Fibroblast of skin of left quadriceps (primary cell): ENCODE measurements at places on chromosomes 16 and 17.

DNA sequence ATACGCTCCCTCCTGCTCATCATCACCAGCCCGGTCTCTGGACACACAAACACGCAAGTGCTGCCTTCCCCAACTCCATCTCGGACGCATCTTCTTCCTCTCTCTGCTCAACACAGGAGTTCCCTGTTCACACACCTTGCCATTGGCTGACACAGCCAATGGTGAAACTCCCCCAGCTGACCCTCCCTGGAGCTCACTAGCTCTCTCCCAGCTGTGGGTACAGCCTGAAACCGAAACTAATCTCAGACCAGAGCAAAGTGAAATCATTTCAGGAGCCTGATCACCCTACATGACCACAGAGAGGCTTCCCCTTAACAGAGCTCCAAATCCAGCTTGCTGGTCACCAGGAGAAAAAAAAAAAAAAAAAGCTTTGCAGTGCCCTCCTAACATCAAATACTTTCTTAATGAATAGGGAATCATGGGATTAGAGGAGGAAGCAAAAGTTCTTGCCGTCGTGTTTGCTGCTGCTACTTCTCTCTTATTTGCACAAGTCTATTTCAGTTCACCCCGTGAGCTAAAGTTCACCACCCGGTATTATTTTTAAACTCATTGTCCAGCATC lies 8.3 kb downstream of the CUEDC1 start:
- no peak for DNase-seq

GRCh38 chr17:40307740-40308239 lies 1.2 kb upstream of the RARA start:
- DNase-seq, result no peak

- no peak for DNase-seq
Observed at GRCh38 chr16:31107465-31107867, 720 bp upstream of the BCKDK start.

DNA sequence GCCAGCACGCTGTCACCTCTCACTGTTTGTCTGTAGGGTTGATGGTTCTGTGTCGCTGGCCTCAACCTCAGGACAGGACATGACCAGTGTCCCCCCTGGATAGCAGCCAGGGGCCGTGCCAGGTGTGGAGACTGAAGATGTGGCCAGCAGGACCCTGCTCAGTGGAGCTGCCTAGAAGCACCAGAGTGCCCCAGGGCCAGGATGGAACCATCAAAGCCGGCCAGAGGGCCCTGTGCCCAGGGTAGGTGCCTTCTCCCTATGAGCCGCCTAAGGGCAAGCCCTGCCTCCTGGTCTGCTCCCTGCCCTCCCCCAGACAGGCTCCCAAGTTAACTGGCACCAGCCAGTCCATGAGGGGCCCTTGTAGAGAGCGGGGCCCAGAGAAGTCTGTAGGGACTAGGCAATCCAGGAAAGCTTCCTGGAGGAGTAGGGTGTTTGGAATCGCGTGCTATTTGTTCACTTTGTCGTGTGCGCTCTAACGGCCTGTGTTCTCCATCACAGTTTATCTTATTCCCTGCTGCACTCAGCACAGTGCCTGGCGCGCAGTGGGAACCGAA lies 546 bp upstream of the NDUFB10 start:
- DNase-seq, result no peak

DNA sequence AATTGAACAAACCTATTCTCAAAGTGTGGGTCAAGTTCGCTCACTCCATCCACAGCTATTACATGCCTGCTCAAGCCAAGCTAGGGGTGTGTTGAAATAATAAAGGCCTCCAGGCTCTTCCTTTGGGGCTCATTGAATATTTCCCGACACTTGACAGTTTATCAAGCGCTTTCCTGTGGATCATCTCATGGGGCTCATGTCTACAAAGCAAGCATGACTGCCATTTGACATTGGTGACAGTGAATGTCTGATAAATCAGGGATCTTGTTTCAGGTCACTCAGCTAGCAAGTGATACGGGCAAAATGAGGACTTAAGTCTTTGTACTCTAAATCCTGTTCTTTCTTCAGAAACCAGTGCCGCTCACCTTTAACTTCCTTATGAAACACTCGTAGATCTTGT lies 542.6 kb downstream of the TOX3 start:
- no peak for DNase-seq

GRCh38 chr17:49469831-49470810 lies 25.0 kb upstream of the NGFR start:
- no peak for DNase-seq

DNA sequence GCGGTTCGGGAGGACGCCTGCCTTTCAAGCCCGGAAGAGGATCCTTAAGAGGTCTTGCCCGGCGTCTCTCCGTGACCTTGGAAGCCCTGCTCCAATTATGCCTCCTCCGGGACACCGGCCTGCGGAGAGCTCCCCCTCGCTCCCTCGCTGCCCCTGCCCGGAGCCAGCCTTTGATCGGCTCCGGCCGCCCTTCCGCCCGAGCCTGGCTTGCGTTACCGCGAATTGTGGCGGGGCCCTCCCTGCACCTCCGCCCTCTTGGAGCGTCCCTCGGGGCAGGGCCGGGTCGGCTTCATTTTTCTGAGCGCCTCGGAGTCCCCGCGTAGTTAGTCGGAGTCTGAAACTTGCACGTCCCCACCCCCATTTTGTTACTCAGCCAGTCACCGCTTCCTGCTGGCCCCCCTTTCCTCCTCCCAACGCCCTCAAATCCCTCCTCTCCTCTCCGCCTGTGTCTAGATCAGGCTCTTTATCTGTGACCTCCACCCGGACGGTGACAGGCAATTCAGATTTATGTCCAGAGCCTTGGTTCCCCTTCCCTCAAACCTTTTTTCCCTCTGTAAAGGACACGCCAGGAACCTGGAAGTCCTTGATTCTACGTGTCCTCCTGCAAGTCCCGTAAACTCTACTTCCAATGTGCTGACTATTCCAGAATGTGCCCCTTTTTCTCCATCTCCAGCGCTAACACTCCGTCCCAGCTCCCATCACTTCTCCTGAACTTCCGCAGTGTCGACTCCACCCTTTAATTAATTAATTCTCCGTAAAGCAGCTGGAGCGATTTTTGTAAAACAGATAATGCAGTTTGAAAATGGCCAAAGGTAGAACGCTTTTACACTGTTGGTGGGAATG lies 569 bp upstream of the RABEP2 start:
- DNase-seq, result peak; percentile 51

DNA sequence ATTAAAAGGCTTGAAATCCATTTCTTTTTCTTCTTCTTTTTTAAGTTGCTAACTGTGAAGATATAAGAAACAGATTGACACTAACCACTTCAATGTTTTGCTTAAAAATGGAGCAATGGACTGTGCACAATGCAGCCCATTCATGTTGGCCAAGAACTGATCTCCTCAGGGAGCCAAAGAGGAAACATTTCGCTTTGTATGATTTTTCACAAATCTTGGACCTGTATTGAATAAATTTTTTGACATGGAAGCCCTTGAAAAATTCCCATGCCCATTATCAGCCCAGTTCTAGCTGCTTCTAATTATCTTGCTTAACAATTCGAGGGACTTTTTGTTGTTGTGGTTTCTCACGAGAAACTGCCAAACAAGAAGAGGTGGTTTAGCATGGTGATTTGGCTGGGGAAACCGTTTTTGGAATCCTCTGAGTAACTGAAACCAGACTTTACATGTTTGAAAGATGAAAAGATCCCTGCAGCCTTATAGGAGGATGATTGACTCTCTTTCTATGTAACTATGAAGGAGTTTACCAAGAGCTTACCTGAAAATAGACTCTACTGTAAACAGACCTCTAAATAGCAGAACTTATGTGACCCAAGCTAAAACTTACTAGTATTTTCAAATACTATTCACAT lies 1389.4 kb upstream of the GOT2 start:
- DNase-seq, result peak; percentile 6

DNA sequence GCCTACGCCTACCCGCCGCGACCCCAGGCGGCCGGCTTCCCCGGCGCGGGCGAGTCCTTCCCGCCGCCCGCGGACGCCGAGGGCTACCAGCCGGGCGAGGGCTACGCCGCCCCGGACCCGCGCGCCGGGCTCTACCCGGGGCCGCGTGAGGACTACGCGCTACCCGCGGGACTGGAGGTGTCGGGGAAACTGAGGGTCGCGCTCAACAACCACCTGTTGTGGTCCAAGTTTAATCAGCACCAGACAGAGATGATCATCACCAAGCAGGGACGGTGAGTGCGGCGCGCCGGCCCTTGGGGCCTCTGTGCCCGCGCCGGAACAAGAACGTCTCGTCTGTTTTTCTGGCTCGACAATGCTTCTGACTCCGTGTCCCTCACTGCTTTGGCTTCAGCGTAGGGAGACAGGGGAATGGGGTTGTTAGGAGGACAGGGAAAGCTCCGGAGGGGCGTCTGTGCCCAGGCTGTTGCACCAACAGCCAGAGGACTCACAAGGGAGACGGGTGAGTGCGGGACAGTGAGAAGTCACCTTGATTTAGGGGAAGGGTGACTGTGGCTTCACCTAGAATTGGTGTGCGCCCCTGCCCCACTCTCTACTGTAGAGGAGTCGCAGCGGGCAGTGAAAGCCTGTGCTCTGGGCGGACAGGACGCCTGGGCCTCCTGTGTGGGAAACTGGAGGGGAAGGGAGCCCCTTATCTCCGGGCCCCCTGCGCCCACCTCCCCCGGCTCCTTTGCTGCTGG lies 806 bp downstream of the TBX21 start:
- DNase-seq, result no peak

- no peak for DNase-seq
Observed at GRCh38 chr17:63390090-63390489, 56.0 kb downstream of the CYB561 start.

GRCh38 chr16:84893849-84894599 lies 74.2 kb downstream of the CRISPLD2 start:
- no peak for DNase-seq

DNA sequence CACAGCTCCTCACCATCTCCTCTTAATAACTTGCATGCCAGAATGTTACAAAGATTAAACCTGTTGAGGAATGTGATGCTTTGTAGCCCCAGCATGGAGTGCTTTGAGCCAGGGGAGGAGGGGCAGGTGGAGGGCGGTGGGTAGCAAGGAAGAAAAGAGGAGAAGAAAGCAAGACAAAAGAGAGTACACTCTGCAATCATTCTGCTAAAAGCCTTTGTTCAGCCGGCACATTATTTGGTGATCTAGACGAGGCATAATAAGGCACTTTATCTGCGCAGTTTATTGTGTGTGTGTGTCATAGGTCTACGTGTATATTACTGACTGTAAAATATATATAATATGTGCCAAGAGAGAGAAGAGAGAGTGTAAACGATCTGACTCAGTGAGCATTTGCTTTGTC lies 139.1 kb downstream of the SOX9 start:
- no peak for DNase-seq

DNA sequence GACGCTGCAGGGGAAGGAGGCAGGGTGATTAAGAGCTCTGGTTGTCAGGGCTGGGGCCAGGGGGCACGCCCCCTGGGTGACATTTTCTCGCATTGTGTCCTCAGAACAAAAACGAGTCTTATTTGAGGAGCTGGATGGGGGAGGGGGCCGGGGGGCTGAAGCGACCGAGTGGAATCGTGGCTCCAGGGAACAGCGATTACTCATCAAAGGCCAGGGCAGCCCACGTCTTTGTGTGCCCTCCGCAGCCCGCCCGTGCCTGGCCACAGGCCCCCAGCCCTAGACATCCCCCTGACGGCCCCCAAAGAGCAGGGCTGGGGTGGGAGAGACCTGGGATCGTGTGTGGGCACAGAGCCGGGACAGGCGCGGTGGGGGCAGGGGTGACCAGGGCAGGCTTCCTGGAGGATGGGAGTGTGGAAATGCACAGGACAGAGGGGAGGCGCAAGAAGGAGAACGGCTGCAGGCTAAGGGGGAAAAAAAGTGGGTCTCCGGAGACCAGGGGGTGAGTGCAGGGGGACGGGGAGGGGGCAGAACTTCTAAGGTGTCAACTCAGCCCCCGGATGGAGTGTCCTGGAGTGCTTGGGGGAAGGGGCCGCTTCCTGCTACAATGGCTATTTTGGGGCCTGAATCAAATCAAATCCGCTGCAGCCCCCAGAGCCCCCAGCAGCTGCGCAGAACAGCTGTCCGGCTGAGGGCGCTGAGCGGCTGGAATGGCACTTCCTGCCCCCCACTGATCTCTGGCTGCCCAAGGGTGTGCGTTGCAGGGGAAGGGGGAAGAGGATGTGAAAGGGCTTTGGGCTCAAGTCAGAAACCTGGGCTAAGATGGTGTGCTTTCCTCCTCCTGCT lies 24.0 kb upstream of the PHB1 start:
- no peak for DNase-seq

DNA sequence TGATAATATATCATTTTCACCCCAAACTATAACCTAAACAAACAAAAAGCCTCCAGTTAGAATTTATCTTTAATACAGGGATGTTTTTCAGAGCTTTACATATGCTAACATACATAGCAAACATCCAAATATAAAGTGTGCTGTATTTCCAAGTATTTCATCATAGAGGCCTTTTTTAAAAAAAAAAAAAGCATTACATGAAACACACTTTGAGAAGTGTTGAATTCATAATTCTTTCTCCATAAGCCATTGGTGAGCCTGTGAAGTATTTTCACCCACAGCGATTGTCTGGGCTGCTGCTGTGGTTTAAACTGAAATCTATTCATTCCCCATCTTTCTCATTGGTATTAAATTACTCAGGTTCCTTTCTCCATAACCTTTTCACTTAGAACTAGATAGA lies 503.4 kb upstream of the CDH8 start:
- DNase-seq, result peak; percentile 1

GRCh38 chr16:2473999-2474876 lies 689 bp upstream of the TBC1D24 start:
- no peak for DNase-seq

- DNase-seq, result peak; percentile 51
Observed at GRCh38 chr16:67115639-67116038, 5.9 kb downstream of the PHAF1 start.

GRCh38 chr17:76732734-76733617 lies 4.2 kb downstream of the SRSF2 start:
- no peak for DNase-seq

GRCh38 chr17:78387977-78388941 lies 9.8 kb downstream of the PGS1 start:
- no peak for DNase-seq

DNA sequence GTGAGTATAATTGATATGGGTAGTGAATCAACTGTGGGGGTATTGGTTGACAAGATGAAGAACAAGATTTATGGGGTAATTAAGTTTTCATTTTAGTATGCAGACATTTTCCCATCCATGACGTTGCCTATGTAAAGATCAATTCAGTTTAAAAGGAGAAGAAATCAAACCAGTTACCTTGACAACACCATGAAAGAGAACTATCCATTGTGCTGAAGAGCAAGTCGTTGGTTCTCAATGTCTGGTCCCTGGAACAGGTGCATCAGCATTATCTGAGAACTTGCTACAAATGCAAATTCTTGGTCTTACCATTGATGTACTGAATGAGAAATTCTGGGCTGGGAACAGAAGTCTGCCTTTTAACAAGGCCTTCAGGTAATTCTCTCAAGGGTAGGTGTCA lies 801 bp upstream of the OR4D2 start:
- DNase-seq, result no peak
